ENCODE measurements at places on chromosomes 5 and 9.

GRCh38 chr9:109272745-109273144, 48.1 kb downstream of the EPB41L4B start:
- DNase-seq, result no peak

DNA sequence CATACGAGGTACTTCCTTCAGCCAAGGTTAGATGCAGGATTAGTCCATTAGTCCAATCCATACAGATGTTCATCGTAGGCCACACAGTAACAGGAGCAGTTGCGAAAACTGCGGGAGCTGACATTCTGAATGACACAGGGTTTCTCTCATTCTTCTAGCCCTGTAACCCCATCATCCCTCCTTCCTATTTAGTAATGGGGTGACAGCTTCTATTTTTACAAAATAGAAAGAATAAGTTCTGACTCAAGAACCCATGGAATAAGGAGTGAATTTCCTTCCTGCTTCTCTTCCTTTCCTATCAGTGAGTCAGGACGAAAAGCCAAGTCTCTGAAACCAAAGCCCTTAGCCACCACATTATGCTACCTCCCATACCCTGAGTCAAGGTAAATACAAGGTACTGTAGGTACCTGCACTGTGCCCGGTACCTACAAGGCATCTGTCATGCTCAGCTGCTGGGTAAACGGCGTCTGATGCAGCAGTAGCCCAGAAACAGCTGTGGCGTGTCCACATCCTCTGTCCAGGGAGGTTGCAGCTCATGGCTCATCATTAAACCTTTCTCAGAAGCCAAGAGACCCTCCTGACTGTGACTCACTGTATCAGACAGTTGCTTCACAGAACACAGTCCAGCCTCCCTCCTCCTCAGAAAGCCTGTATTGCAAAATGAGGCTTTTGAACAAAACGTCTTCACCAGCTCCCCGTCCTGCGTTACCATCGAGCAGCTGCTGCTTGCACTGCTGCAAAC, 84.2 kb downstream of the ESM1 start:
- DNase-seq, result no peak

- no peak for DNase-seq
Measured at GRCh38 chr5:103512500-103512899, 50.1 kb downstream of the NUDT12 start.

DNA sequence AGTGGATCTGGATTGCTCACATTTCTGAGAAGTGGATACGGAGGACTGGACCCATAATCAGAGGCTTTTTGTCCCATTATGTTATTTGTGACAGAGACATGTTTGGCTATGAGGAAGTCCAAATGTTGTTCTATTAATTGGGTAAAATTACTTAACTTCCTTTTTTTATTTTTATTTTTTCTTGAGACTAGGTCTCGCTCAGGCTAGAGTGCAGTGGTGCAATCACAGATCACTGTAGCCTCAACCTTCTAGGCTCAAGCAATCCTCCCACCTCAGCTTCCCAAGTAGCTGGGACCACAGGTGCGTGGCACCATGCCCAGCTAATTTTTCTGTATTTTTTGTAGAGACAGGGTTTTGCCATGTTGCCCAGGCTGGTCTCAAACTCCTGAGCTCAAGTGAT, 11.9 kb upstream of the PGGT1B start:
- no peak for DNase-seq

- DNase-seq, result no peak
Measured at GRCh38 chr5:143691945-143692290, 120.0 kb upstream of the HMHB1 start.

GRCh38 chr5:124236361-124237205, 509.9 kb downstream of the ZNF608 start:
- no peak for DNase-seq

DNA sequence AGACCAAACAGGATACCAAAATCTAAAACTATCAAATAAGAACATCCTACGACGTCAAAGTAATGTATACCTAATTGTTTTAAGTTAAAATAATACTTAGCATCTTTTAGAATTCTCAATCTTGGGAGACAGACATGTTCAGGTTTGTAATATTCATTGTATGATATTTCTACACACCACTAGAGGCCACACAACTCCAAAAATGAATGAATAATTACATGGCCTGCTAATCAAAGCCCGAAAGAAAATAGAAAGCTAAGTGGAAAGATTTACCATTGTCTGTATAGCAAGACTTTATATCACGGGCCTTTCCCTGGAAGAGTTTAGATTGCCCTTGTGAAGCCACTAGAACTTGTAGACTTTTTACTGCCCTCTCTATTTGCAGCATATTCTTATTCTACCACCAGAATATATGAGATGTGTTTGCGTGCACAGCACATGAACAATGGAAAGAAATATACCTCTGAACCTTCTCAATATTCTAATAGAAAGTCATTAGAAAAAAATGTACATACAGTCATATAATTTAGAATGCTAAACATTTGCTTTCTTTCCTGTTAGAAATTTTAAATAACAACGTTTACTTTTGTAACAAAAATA, 380.1 kb upstream of the NUDT12 start:
- DNase-seq, result no peak

GRCh38 chr5:111954516-111955395, 197.8 kb upstream of the NREP start:
- no peak for DNase-seq

GRCh38 chr9:135075234-135076142, 12.0 kb upstream of the OLFM1 start:
- DNase-seq, result no peak

- no peak for DNase-seq
Measured at GRCh38 chr9:77562019-77562748, 85.9 kb downstream of the GNA14 start.

All from activated naive CD4-positive, alpha-beta T cell (primary cell).